ENCODE measurements at places on chromosomes 11 and 22.

GRCh38 chr11:65782816-65783228, 2.0 kb upstream of the AP5B1 start:
- DNase-seq, result no peak

- no peak for DNase-seq
These were observed 1.3 kb downstream of the STX3 start for GRCh38 chr11:59756558-59756840.

DNA sequence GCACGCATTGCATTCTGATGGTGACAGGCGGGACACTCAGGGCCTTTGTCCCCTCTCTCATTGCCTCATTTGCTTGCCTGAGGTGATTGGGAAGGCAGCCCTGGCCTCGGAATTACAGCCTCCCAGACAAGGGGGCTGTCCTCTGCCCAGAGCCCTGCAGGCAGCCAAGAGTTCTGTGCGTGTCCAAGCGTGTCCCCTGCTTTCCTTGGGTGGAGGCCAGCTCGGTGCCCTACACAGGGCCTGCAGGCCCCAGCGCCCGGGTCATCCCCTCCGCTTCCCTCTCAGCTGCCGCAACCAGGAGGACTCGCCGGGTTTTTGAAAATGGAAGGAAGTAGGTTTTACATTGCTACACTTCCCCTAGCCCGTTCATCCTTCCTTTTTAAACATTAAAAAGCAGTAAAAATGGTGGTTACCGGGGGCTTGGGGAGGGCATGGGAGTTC, 1.9 kb downstream of the GRAMD4 start:
- DNase-seq, result no peak

GRCh38 chr11:75339685-75340409, 11.6 kb downstream of the ARRB1 start:
- no peak for DNase-seq

- DNase-seq, result no peak
These were observed 1092.6 kb upstream of the TENM4 start for GRCh38 chr11:80533463-80533862.

DNA sequence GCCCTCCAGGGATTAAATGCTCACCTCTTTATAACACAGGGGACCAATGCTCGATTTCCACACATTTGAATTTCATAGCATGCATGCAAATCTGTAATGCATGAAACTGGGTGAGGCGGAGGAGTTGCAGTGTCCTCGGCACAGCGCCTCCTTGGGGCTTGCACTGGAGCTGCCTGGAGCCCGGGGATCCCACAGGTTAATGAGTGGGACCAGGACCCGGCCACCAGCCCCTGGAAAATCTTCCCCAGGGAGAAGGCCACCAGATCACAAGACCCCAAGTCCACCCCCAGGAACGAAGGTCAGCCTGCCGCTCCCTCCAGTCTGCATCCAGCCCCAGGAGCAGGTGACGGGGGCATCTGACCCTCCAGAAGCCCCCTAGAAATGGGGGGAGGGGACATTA, 119.1 kb downstream of the MN1 start:
- no peak for DNase-seq

DNA sequence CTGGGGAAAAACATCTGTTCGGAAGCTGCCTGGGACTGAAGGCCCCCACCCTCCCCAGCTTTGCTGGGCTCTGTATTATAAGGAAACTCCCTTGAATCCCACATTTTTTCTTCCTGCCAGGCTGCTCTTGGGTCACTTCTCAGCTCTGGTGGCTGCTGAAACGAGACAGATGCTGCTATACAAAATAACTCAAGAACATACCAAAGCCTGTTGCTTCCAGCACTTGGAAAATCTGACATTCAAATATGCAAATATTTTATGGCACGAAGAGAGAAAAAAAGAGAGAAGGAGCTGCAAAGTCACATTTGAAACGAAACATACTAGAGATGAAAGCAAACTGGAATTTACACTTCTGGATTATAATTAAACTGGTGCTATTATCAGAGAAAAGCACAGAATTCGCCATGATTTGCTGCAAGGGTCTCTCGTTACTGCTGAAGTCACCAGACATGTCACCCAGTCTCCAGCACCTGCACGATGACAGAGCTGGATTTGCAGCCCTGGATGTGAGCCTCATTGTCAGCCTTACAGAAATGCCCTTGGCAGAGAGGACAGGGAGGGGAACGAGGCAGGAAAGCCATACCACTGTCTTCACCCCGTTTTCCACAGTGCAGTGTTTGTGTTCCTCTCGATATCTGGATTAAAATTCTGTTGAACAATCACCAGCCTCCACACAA, 47.9 kb upstream of the IGSF9B start:
- no peak for DNase-seq

DNA sequence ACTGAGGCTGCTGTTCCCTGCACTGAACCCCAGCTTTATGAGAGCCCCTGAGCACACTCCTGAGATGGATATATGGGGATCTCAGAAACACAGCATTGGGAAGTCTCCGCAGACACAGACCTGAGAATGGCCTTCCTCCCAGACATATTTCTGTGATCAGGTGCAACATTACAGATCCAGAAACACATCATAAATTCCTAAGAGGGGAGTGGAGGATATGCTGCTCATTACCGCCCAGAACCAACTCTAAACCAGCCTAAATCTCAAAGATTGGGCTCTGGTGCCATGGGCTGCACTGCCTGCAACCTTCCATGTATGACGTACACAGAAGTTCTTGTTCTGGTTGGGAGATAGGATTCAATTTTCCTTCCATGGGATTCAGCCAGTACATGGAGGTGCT, 102.0 kb downstream of the ME3 start:
- no peak for DNase-seq

DNA sequence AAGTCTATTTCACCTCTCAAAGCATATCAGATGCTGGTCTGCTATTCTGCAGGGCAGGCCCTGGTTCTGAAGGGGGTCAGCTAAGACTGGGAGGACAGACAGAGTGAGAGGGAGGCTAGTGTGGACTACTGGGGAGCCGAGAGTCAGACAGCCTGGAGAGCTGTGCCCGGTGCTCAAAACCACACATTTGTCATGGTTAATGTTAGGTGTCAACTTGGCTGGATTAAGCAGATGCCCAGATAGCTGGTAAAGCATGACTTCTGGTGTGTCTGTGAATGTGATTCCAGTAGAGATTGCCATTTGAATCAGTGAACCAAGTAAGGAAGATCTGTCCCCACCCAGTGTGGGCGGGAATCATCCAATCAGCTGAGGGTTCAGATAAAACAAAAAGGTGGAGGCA, 102.6 kb downstream of the SNX19 start:
- DNase-seq, result no peak

- DNase-seq, result no peak
These were observed 57.5 kb downstream of the C22orf31 start for GRCh38 chr22:29003975-29004646.

GRCh38 chr11:130449996-130450769, 1.7 kb downstream of the ADAMTS15 start:
- peak; percentile 9 for DNase-seq

GRCh38 chr11:61201476-61201875, 1.8 kb upstream of the PGA3 start:
- DNase-seq, result peak; percentile 28

- DNase-seq, result no peak
These were observed 48.2 kb downstream of the SGSM3 start for GRCh38 chr22:40418366-40419201.

DNA sequence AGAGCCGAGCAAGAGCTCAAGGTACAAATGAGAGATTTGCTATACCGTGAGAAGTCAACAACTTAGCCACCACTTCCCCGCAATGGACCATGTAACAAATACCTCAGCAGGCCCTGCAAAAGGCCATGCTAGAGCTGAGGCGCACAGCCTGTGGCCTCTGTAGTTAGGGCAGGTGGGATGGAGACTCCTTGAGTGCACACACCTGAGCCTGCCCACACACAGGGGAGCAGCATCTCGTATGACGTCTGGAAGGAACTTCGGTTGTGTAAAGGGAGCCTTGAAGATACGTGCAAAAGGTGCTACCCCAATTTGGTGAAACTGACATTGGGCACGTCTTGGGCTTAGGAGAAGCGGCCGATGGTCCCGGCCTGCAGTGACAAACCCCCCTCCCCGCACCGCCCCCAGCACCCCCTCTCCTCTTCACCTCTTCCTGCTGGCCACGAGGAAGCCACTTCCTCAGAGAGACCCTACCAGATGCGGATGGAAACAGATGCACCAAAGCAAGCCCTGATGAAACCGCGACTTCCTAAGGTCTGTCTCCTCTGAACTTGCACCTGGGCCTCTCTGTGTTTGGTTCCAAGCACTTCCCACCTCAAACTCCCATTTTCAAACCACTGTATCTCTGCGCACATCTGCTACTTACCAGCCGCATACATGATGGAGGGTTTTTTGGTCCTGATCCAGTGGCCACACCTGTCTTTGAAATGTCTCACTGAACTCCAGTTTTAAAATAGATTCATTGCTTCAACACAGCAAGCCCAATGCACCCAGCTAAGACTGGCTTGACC, 10.6 kb downstream of the CDPF1 start:
- DNase-seq, result no peak

GRCh38 chr11:12770966-12771597, 96.9 kb downstream of the TEAD1 start:
- no peak for DNase-seq

- no peak for DNase-seq
These were observed 24.3 kb downstream of the MPPED2 start for GRCh38 chr11:30561691-30562415.
